Activated CD8-positive, alpha-beta memory T cell treated with anti-CD3 and anti-CD28 coated beads, Interleukin-2, amount 10 ng/mL, durations not matched to agents 7 days and 5 days (primary cell): ENCODE measurements at places on chromosomes 7 and 10. TPM values are rescaled to one million over a fixed set of nuclear protein-coding genes. Genes with fewer than 3 reads are reported as not detected.

CCDC6 gene
- 34.4 TPM for total RNA-seq

DNA sequence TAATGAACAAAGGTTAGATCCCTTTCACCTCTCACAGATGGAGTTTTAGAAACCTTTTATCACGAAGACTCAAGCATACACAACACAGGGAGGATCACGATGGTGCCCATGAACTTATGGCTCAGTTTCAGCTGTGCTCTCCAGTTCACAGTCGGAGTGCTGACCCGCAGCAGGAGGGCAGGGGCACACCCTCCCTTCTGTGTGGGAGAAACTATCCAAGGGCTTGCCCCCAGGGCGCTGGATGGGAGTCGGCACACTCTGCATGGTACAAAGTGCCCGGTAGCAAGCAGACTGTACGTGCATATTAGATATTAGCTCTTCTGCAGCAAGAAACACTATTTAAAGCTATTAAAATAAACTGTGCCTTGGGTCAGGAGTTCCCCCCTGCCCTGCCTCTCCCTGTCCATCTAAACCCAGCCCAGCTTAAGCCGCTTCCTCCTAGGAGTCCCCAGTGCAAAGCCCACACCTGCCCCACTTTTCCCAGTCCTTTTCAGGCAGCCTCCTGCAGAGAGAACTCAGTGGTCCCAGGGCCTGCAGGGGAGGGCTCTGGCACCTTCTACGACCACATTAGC lies 76.5 kb downstream of the CHST15 start:
- no peak for DNase-seq

- no peak for DNase-seq
Observed at GRCh38 chr7:713139-713457, 13.4 kb upstream of the DNAAF5 start.

GRCh38 chr7:43456200-43456599 lies 126.7 kb upstream of the STK17A start:
- no peak for DNase-seq

DNA sequence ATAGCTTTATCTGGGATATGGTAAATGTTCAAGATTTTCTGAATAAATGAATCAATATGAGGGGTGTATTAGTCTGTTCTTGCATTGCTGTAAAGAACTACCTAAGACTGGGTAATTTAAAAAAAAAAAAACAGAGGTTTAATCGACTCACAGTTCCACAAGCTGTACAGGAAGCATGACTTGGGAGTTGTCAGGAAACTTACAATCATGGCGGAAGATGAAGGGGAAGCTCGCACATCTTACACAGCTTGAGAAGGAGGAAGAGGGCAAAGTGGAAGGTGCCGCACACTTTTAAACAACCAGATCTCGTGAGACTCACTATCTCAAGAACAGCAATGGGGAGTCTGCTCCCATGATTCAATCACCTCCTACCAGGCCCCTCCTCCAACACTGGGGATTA lies 32.5 kb upstream of the OTUD1 start:
- no peak for DNase-seq

- DNase-seq, result no peak
Observed at GRCh38 chr7:101374990-101375389, 12.3 kb downstream of the COL26A1 start.

MGAM2 gene
- not detected for total RNA-seq

- DNase-seq, result no peak
Observed at GRCh38 chr10:20288060-20288459, 471.8 kb downstream of the PLXDC2 start.

- no peak for DNase-seq
Observed at GRCh38 chr10:1449021-1449420, 288.3 kb downstream of the ADARB2 start.

PON1 gene
- not detected for total RNA-seq

DNA sequence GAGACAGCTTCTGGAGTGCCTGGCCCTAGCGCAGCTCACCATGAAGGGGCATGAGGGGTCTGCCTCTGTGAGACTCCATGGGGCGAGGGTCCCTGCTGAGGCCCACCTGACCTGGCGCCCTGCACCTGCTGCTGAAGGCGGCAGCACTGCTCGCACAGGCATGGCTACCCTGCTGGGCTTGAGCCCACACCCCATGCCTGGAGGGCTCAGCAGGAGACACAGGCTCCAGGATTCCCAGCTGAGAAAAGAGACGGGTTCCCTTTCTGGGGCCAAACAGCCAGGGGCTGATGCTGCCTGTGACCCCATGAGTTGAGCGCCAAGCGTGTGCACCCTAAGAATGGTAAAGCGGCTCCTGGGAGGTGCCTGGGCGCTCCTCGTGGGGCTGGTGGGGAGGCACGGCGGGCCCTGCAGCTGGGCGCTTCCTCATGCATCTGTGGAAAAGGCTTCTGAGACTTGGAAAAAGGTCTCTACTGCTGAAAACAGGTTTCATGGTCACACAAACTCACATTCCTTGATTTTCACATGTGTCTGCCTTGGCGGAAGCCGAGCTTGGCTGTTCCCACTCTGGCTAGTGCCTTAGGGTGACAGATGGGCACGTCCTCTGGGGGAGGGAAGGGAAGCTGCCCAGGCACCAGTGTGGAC lies 233.4 kb downstream of the ZMYND11 start:
- DNase-seq, result no peak

- DNase-seq, result no peak
Observed at GRCh38 chr10:122054048-122055025, 65.4 kb downstream of the TACC2 start.

DNA sequence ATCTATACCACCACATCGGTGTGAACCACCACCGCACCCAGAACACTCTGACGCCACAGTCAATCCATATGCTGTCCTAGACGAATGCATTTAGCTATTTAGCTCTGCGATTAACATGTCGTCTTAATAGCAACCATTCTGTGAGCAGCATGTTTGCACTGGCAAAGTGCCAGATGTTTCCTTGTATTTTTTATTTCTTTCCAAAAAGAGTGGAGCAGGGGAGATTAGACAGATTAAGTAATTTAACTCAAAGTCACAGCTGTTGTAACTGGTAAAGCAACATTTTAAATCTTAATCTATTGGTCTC lies 57.0 kb upstream of the ARL4A start:
- DNase-seq, result no peak

WNT8B gene
- total RNA-seq, result 0.41 TPM
